ENCODE measurements at places on chromosomes 6 and 20. TPM values are rescaled to one million over a fixed set of nuclear protein-coding genes. Genes with fewer than 3 reads are reported as not detected.

The DDO gene
- total RNA-seq = 0.41 TPM

DNA sequence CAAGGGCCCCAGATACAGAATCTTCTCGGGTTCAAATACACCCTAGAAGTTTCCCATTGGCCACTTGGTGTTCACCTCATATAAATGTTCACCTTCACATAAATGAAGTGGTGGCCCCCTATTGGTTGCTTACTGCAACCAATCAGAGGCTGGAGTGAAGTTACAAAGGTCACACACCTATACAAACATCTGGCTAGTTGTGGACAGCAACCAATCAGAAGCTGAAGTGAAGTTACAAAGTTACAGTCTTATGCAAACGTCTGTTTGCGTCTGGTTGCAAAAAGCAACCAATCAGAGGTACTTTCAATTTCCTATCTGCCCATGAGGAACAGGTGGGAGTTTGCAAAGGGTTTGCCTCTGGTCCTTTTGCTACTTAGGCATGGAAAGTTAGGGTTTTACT, 206.5 kb upstream of the BMP2 start:
- DNase-seq = no peak

- no peak for DNase-seq
These were observed 48.1 kb downstream of the NOL4L start for GRCh38 chr20:32536851-32537656.

DNA sequence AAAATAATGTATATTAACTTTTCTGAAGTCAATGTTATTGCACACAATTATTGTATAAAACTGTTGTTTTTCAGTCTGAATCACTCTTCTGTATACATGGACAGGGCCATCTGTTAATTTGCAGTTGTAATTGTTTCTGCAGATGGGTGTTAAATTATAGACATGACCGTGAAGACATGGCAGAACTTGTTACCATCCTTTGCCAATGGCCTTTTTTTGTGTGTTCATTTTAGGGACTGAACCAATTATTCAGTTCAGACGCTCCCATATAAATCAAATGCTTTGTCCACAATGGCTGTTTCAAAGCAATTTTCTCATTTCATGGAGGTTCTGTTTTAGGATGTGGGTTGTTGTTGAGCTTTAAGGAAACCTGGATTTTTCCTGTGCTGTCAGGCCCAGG, 533.7 kb downstream of the DOK5 start:
- DNase-seq = no peak

GRCh38 chr6:56807326-56807988, 147.4 kb upstream of the BEND6 start:
- DNase-seq = no peak

The ECT2L gene
- total RNA-seq = 0.82 TPM

The TMEM239 gene
- total RNA-seq = not detected

The FOXP4 gene
- total RNA-seq = 0.82 TPM

- DNase-seq = no peak
These were observed 36.0 kb upstream of the SMIM29 start for GRCh38 chr6:34284563-34285447.

- DNase-seq = no peak
These were observed 118.0 kb upstream of the POU3F2 start for GRCh38 chr6:98716341-98716740.

DNA sequence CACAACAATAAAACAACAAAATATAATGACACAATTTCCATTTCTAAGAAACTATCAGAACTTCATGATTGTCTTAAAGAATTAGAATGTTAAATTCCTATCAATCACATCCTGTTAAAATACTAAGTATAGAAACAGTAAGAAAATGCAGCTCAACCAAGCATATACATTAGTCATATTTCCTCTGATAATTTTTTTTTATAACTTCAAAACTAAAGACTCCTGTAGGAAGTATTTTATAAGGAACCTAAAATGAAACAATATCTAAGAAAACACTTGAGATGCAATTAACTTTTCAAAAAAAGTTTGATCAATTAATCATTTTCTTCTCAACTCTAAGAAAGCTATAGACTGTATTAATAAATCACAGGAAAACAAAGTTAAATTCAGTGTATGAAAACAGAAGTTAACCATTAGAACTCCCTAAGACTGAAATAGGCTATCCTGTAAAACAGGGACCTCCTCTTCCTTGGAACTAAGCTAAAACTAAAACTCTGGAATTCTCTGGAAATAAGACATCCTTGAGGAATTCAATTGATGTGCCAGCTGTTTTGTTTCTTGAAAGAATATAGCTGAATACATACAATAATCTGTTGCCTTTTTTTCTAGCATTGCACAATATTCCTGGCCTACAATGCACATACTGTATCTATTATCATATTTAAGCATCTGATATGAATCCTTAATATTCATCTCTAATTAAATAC, 19.8 kb downstream of the FKBP5 start:
- DNase-seq = no peak

DNA sequence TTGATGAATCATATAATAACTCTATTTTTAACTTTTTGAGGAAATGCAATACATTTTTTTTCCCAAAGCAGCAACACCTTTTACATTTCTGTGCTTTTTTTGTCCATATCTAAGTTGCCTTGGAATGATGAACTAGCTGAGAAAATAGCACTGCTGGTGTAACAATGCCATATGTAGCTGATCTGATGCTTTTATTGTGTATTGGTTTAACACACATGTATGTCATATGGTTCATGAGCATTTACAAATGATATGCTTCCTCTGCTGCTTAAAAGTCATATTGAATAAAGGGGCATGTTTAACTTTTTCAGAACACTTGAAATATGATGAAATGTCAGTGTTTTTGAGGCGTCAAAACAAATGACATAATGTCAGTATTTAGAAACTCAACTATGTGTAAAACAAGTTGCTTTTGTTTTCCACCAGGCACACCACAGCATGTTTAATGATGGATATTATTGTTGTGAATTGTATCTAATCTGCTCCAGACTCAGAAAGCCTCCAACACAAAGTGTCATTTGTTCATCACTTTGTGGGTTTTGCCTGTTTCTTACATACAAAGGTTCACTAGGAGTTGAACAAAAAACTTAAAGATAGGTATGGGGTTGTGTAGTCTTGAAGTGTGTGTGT, 775.8 kb upstream of the FLRT3 start:
- no peak for DNase-seq

The SERAC1 gene
- total RNA-seq = 17.5 TPM

- no peak for DNase-seq
These were observed 130.8 kb downstream of the BTBD9 start for GRCh38 chr6:38508894-38509293.

- peak; percentile 29 for DNase-seq
These were observed 608 bp upstream of the EIF2S2 start for GRCh38 chr20:34112600-34113101.

DNA sequence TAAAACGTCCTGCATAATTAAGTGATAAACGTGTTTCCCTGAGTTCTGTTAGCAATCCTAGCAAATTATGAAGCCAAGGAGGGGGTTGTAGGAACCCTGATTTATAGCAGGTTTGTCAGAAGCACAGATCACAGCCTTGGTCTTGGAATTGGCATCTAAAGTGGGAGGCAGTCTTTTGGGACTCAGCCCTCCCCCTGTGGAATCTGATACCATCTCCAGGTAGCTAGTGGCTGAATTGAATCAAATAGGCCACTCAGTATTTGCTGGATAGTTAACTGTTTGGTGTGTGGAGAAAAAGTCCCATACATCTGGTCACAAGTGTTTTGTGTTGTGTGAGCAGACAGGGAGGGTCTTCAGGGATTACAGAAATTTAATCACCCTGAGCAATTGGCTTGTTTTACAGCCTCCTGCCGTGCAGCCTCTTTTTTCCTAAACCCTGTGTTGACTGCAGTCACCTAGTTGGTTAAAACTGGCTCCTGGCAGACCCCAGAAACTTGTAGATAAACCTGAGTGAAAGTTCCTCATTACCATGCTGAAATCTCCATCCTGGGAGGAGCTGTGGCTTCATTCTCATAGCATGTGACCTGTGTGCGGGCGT, 19.0 kb upstream of the KIFC1 start:
- no peak for DNase-seq

DNA sequence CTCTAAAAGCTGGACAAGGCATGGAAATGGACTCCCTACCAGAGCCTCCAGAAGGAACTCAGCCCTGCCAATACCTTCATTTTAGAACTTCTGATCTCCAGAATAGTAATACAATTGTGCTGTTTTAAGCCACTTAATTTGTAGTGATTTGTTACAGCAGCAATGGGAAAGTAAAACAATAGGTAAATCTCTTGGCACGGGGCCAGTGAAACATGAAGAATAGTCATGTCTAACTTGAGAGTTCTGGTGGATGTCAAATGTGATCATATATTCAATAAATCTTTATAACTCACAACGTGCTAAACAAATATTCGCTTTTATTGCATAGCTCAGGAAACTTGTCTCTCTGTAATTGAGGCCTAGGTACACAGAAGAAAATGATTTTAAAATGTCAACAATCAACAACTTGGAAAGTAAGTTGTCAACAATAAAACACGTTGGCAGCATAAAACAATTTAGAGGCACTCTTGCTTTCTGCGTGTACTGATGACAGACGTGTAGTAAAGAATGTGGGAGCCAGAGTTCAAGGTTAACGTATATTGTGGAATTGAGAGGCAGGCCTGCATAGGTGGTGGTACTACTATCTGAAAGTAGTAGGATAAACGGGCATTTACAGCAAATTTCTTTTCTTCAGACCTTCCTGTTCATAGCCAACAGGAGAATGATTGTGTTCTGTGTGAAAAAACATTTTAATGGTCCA, 140.5 kb upstream of the OPRM1 start:
- DNase-seq = no peak

DNA sequence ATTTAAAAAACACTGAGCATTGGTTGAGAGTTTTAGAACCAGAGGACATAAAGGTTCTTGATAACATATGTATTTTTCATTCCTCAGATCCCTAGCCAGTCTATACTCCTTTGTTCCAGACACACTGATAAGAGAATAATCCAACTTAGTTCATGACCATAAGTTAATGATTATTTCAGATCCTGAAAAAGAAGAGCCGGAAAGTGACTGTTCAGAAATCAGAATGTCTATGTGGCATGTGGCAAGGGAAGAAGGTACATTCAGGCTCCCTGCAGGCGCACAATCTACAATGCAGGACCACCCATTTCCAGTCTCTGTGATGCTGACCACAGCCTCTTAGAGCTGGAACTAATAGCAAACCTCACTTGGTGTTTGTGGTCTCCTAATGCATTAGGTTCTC, 666.7 kb upstream of the AGPAT4 start:
- DNase-seq = no peak

GRCh38 chr20:1392443-1392692, 486 bp downstream of the FKBP1A start:
- DNase-seq = no peak

DNA sequence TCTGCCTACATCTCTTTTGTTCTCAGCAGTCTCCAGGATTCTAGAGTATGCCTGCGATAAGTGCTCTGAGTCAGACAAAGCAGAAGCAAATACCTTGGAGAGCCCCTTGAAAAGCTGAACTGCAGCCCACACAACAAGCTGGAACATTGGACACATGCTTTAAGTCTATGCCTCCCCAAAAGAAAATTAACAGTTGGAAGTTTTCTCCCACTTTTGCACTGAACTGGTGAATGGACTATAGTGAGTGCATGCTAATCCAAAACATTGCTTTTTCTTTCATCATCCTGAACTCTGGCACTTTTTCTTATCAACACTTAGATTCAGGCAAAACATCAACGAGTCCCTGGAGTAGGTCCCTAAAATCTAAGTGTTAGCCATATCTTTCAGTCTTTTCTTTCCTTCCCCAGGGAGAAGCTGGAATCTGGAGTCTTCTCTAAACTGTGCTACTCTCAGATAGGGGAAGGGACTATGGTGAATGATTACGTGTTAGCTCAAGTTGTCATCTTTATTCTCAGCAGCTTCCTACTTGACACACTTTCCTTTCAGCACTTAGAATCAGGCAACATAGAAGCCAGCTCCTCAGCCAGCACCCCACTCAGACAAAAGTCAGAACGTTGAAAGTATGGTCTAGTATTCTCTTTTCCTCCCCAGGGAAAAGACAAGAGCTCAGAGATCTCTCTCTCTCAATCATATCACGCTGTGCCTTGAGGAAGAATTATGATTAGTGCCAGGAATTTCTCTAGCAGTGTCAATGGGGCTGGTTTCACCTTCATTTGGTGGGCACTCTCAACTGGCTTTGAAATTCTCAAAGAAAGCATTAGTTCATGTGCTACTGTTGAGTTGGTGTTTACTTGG, 811.0 kb upstream of the GJE1 start:
- DNase-seq = no peak

DNA sequence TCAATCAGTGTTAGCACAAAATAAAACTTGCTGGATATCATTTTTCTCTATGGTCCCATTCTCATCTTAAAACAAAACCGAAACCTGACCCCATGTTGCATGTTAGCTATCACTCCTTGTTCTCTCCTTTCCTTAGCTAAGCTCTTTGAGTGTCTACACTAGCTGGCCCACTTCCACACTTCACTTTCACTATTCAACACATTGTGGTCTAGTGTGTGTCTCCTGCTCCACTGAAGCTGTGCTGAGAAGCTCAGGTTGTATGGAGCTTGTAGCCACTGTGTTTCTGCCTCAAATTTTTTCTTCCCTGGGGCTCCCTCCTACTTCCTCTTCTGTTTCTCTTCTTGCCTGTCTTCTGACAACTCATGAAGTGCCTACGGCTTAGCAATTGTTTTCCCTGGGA, 223.0 kb downstream of the NKAIN2 start:
- no peak for DNase-seq

DNA sequence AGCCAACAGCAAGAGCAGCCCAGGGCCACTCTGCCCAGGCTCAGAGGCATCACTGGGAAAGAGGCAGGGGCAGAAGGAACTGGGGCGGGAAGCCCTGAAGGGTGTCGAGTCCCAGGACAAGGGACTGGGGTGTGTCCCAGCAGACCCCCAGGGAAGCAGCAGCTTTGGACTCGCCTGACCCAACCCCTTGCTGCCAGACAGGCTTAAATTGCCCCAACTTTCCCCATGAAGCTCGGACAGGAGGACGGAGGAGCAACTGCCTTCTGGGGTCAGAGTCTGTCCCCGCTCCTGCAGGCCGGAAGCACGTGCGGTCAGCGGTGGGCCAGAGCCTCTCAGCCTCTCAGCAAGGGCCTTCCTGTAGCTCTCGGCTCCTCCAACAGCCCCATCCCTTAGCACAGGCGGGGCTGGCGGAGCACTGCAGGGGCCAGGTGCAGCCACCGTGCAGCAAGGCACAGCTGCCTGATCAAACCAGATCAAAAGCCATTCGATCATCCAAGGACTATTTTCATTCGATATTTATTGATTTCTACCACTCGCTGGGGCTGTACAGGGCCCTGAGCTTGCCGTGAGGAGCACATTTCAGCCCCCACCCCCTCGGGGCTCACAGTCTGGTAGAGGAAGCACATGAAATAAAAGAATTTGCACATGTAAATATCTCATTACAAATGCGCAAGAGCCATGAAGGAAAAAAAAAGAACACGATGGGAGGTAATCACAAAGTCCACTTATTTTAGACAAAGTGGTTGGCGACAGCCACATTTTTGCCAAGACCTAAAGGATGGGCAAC, 31.8 kb upstream of the STX16 start:
- DNase-seq = no peak

The HAO1 gene
- total RNA-seq = under 0.01 TPM

GRCh38 chr6:165999279-165999678, 168.4 kb downstream of the TBXT start:
- DNase-seq = no peak
